T-helper 17 cell (primary cell): ENCODE measurements at places on chromosomes 11 and 22.

DNA sequence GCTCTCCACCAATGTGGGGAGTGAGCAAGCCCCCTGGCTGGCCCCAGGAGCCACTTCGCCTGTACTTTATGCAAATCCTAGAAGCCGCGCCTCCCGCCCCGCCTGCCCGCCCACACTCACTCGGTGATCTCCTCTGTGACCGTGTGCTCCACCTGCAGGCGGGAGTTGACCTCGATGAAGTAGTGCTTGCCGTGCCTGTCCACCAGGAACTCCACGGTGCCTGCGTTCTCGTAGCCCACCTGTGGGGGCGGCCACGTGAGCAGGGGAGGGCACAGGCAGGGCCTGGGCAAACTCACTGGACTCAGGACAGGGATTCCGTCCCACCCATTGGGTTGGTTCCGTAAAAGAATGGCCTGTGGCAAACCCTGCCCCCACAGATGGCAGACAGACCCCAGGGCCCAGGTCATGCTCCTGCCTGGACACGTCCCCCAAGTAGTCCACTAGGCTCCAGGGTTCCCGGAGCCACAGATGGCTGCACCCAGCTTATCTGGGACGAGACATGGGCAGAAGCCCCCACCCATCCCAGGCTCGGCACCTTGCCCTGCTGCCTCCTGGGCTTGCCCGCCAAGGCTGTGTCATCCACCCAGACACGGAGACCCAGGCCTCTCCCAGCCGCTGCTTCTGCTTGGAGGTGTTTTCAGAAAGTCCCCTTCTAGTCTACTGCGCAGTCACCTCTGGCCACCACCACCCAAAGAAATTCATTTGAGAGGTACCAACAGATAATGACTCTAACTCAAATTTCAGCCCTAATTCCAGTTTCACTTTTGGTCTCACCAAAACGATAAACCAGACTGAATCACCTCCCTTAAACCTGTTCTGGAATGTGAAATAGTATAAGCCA is 12.1 kb downstream of the LRFN4 start:
- peak; percentile 60 for DNase-seq

DNA sequence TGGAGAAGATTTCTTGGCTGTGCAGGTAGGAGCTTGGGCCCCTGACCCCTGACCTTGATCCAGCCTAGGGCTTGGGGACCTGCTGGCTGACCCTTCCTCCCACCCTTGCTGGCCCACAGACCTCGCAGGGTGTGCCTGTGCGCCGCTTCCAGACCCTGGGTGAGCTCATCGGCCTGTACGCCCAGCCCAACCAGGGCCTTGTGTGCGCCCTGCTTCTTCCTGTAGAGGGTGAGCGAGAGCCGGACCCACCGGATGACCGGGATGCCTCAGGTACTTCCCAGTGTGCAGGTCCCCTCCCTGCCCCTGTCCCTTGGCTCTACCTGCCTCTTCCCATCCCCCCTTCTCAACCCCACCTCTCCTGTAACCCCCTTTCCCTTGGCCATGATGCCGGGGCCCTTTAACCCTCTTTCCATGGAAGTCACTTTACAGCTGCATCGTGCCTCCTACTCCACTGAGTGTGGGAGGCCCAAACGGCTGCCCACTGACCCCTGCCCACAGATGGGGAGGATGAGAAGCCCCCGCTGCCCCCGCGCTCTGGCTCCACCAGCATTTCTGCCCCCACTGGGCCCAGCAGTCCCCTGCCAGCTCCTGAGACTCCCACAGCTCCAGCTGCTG is 3.8 kb downstream of the INPPL1 start:
- no peak for DNase-seq

DNA sequence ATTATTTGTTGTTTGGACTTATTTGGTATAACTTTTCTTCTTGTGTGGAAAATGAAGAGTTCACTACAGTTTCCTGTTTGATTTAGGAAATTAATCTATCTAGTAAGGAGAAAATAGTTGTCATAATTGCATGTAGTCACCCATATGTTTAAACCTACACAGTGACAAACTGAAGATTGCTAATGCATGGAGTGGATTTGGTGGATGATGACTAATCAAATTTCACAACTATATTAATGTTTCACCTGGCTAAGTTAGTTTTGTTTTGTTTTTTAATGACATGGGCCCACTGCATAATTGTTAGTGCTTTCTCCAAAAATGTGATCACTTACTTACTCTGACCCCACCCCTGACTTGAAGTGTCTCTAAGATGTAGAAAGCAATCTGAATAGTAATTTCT is 170.6 kb downstream of the DYNC2H1 start:
- no peak for DNase-seq

DNA sequence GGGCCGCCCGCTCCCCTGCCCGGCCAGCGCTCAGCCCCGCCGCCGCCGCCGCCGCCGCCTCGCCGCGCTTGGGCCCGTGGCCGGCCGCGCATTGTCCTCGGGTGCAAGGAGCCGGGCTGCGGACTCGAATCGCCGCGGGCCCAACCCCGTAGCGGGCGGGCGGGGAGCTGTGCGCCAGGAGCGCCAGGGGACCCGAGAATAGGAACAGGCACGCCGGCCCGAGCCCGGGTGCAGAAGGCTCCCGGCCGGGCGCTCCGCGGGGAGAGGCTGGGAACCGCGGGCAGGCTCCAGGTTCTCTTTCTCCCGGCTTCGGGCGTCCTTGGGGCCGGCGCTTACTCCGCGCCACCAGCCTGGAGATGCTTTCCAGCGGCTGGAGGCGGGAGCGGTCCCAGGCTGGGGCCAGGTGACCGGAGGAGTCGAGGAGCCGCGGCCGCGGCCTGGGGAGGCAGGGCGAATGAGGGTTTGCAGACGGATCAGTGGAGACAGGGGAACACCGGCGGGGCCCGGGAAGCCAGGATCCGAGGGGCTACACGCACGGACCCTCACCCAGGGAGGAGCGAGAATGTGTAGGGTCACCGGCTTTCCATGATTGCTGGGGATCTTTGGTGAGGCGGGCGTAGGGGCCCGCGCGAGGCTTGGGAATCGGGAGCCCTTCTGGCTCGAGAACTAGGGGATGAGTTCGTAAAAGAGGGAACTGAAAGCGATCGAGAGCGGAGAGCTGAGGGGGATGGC is 726 bp downstream of the PKNOX2 start:
- DNase-seq, result no peak

DNA sequence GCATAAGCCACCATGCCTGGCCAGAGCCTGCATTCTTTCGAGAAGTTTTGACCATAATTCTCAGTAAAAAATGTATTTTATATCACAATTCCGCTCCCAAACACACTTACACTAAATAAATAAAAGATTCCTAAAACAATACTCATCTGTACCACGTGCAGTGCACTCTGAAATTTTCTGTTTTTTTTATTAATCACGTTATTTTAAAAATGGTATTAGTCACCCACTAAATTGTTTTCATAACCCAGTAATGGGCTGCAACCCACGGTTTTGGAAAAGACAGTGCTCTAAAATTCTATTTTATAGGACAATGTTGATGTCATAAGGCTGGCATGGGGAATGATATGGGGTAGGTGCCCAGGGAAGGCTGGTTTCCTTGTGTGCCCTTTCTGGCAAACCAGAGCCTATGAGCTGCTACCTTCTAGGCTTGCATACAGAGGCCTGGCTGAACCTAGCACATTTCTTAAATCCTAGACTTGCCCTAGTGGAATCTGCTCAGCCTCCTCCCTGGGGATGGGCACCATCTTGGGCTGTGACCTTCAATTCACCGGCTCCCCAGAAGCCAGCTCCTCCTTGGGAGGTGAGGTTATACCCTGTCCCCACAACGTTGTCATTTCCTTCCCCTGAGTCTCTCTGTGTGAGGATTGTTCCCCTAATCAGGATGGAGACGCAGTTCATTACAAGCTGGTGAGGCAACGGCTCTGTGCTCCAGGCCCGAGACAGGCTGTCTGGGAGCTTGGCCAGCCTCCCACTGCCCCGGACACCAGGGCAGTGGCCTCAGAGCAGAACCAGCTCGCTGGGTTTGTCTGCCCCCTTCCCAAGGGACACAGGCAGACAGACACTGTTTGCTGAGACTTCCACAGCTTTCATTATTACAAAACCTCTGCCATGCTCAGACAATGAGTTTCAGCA is 116.5 kb upstream of the NAV2 start:
- no peak for DNase-seq
